ENCODE measurements at places on chromosomes 7 and 10.

DNA sequence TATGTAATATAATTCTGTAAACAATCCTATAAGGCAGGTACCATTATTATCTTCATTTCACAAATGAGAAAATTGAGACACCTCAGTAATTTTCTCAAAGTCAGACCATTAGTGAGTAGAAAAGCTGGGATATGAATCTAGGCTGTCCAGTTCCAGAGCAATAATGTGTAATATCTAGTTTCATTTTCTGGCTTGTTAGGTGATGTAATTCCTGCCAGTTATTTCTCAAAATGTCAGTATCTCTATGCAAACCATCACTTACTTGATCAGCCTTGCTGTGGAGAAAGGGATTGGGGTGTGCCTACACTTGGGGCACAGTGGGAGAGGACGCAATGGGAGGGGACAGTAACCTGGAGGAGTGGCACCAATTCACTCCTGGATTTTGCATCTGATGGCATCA is 157.5 kb downstream of the LYZL1 start:
- no peak for DNase-seq

DNA sequence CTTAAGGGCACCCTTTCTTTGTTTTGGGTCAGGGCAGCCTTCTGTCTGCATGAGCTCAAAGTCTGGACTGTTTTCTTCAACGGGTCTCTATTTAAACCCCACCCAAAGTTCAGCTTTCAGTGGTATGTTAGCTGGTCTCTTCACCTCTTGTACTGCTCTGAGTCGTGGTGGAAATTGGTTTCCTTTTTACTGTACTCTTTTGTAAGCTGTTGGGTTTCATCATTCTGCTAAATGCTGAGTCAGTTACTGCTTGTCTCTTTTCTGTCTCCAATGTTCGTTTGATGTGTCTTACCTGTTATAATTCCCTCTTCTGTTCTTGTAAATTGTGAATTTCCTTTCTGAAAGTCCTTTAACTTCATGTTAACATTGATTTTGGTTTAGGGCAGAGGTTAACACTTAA is 64.1 kb upstream of the MALRD1 start:
- no peak for DNase-seq

GRCh38 chr7:47087866-47088265 is 494.0 kb downstream of the TNS3 start:
- no peak for DNase-seq

GRCh38 chr7:115585015-115585718 is 445.4 kb downstream of the TFEC start:
- no peak for DNase-seq

DNA sequence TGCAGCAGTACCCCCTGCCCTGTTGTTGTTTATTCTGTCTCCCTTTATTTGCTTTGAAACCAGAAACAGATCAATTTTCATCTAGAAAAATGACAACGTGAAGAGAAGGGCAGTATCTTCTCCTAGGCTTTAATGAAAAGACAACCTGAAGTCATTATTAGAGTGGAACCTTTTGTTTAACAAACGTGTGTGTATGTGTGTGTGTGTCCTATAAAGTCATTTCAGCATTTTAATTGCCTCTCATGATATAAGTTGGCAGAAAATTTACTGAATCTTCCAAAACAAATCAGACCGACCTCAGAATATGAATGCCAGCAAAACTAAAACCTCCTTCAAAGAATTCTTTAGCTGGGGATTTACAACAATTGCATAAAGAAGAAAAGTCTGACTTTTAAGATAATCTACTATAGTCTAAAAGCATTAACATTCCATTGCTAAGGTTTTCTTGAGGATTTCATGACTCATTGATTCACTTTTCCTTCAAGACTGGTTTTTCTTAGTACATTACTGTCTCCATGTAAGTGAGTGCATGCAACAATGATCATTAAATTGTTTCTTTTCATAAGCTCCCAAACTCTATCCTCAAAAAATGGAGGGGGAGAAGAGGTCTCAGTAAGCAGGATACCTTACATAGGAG is 3.2 kb downstream of the GLI3 start:
- DNase-seq, result no peak

All from cortex of kidney (tissue), 1 donor.